T-cell (primary cell): ENCODE measurements at places on chromosomes 6 and 20. TPM values are rescaled to one million over a fixed set of nuclear protein-coding genes. Genes with fewer than 3 reads are reported as not detected.

Gene KIF25
- total RNA-seq, result not detected

Gene CALHM5
- not detected for total RNA-seq

DNA sequence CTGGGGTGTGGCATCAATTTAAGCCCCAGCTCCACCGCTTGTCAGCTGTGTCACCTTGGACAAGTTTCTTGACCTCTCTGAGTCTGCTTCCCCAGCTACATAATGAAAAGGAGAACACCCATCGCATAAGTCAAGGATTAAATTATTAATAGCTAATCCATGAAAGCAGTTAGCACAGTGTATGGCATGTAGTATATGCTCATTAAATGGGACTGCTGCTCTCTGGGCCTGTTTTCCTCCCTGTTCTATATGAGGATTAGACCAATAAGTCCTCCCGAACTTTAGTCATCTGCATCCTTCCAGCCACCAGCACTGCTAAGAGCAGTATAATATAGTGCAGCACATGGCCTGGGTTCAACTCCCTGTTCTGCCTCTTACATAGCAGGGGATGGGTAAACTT is 19.7 kb downstream of the ETV7 start:
- H3K4me3 ChIP-seq, result no peak overlapping the region
- H3K36me3 ChIP-seq, result no peaks in the 10 kb centered on the region
- H3K27ac ChIP-seq, result no peak overlapping the region
- H3K4me1 ChIP-seq, result no peaks in the 10 kb centered on the region

DNA sequence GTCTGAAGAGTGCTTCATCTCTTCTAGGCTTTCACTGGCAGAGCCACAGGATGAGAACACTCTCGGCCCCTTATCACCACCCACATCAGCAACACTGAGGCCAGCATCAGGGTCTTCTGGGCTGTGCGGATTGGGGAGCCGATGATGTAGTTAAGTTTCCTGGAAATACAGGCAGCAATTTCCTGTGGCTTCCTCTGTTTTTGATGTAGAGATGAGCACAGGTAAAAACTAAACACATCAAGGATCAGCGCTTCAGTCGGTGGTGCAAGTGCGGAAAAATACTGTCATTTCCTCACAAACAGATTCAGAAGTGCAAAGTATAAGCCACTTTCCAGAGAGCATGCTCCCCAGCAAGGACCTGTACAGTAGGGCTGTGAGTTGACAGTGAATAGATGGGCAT is 62.6 kb downstream of the BACH2 start:
- H3K36me3 ChIP-seq, result no peaks in the 10 kb centered on the region
- H3K4me3 ChIP-seq, result peak overlapping the region; percentile 36

DNA sequence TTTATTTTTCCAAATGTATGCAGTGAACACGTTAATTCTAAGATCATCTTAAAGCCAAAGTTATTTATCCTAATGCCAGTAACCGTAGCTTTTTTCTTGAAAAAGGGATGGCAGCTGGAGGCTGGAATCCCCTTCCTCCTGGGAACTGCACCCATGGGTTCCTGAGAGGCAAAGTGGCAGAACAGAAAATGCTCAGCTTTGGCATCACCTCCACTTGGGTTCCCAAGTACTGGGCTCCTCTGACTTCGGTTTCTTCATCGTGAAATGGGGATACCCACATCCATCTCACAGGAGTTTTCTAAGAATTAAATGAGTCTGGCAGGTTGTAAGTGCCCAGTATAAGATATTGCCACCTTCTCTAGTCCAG is 6.2 kb upstream of the DDX43 start:
- peak overlapping the region; percentile 72 for H3K27ac ChIP-seq
- H3K4me3 ChIP-seq, result peak overlapping the region; percentile 84
- DNase-seq, result no peak
- no peaks in the 10 kb centered on the region for H3K27me3 ChIP-seq
- no peaks in the 10 kb centered on the region for H3K4me1 ChIP-seq
- no peaks in the 10 kb centered on the region for H3K36me3 ChIP-seq
